Ecto neural progenitor cell (in vitro differentiated cells): ENCODE measurements at places on chromosomes 12 and 14.

DNA sequence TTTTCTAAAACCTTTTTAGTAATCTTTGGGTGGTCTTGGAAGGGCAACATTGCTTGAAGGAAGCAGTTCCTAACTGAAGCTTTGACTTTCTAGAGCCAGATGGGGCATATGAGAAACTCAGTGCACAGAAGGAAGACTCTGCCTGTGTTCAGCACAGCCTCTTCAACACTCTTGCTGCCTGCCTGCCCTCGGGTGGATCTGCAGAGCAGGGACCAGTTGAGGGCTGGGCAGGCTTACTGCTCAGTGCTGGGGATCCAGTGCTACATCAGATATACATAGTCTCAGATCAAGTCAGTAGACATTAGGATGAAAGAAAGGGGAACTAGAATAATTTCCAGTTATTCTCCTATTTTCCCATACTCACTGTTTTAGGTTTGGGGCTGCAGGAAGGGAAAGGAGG, 29.5 kb upstream of the TMX1 start:
- no peak for DNase-seq

GRCh38 chr14:73252491-73253322, 15.4 kb downstream of the PAPLN start:
- DNase-seq = no peak

GRCh38 chr12:66697404-66697803, 18.5 kb upstream of the GRIP1 start:
- no peak for DNase-seq

- DNase-seq = no peak
Observed at GRCh38 chr14:96727073-96727472, 70.1 kb upstream of the VRK1 start.

DNA sequence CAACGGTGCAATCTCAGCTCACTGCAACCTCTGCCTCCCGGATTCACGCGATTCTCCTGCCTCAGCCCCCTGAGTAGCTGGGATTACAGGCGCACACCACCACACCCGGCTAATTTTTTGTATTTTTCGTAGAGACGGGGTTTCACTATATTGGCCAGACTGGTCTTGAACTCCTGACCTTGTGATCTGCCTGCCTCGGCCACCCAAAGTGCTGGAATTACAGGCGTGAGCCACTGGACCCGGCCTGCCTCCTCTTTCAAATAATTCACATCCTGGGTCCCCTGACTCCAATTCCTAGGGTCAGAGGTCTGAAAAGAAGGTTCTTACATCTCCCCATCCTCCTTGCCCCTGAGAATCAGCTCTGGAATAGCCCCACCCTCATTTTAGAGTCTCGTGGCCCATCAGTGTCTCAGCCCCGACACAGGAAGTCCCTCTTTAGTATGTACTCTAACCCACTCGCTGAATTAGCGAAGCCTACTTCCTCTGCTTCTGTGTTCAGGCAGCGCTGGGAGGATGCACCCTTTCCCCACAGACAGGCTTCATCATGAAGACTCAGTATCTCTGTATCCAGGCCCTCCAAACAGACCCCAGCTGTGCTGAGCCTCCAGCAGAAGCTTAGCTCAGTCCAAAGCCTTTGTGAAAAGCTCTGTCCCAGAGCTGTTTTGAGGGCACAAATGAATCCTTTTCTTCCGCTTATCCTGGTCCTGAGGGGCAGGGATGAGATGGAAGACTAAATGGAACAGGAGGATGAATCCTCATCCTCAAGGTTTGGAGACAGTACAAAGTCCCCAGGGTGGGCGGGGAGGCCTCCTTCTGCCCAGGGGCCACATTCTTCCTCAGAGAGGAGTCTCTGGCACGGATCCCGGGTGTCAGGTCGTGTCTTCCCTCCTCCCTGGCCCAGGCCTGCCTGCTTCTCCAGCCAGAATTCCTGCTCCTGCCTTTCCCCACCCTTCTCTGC, 3.5 kb downstream of the LPAR5 start:
- no peak for DNase-seq

- DNase-seq = no peak
Observed at GRCh38 chr12:92619026-92619425, 83.8 kb upstream of the PLEKHG7 start.

GRCh38 chr12:43884683-43885410, 49.0 kb downstream of the TMEM117 start:
- no peak for DNase-seq

GRCh38 chr12:130873106-130873795, 1.4 kb downstream of the RAN start:
- DNase-seq = no peak

DNA sequence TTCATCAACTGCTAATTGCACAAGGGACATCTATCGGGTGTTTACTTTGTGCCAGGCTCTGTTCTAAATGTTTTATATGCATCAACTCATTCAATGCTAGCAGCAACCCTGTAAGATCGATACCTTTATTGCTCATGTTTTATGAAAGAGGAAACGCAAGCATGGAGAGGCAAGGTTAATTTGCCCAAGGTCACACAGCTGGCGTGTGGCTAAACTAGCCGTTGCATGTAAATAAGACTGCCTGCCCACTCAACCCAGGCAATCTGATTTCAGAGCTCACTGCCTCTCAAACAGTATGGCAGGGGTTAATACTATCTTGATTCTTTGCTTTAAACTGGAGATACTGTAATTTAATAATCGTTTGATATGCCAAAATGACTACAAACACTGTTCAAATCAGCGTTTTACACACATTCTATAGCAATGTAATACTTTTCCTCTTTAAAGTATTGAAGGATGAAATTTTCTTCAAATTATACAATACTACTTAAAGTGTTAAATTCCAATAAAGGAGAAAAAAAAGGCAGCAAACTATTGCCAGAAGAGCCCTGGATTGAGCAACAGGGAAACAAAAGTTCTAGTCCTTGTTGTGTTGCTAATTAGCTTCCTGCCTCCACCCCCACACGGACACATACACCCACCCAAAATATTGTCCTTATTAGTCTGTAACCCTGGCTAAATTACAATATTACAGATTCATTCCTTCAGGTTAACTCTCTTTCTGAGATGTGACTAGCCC, 39.1 kb upstream of the DHRS7 start:
- no peak for DNase-seq
